Left renal cortex interstitium (tissue), 4 donors: ENCODE measurements at places on chromosomes 12 and 14.

DNA sequence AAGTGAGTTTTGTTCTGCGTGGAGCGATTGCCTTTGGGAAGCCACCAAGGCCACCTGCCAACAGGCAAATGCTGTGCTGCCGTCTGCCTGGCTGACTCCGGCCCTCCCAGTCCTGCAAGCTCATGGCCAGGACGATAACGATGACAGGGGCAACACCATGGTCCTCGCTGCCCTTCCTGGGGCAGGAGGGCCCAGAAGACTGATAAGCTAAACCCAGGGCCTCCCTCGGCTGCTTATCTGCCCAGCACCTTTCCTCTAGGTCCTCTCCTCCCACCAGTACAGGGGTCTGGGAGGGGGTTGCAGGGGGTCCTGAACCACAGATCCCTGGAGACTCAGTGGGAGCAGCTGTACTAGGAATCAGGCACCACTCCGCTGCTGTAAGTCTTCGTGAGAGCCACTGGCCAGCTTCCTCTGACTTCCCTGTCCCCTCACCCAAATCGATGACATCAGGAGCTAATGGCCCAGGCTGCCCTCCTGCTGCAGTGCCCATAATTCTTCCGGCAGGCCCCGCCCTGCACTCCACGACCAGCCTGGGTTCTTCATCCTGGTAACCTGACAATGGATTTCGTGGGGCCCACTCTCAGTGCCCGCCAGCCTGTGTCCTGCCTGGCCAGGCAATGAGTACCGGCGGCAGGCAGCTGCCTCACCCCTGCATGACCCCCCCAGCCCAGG is 5.1 kb downstream of the ANKRD9 start:
- DNase-seq: no peak

- DNase-seq: no peak
Measured at GRCh38 chr12:92075425-92075914, 70.2 kb downstream of the BTG1 start.

- no peak for DNase-seq
Measured at GRCh38 chr12:80154261-80154660, 54.9 kb downstream of the OTOGL start.

DNA sequence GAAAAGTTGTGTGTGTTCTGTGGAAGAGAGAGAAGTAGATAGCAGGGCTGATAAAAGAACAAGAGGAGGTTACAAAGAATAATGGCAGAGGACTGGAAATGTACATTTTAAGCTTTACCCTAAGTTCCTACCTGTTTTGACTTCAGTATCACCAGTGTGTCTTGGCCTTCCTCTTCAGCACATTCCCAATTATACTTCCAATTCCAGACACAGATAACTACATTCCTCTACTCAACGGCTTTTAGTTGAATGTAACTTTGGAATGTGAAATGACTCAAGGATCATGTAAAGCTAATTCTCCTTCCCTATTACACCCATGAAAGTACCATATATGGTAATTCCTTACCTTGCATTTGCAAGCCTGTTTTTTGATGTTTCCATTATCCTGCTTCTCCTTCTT is 5.0 kb downstream of the MGST1 start:
- no peak for DNase-seq

- no peak for DNase-seq
Measured at GRCh38 chr12:21539797-21540196, 13.7 kb downstream of the SPX start.

GRCh38 chr14:89440986-89441909 is 24.2 kb upstream of the FOXN3 start:
- DNase-seq: no peak
